ENCODE measurements at places on chromosomes 5 and 9.

DNA sequence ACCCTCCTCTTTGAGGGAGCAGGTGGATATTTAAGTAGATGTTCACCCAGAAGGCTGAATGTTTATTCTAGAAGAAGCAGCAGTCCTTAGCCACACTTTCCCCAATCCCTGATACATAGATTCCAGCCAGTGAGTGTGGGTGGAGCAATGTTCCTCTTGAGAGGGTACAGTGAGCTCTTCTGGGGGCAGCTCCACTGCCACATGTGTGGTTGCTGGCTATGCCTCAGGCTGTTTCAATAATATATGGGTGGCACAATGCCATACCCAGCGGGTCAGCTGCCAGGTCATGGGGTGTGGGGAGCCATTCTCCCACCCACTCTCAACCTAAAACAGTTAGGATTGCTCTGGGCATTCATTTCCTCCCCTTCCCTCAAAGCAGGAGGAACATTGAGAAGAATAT lies 61.6 kb upstream of the DAB2 start:
- DNase-seq = no peak

GRCh38 chr9:99681113-99681512 lies 140.6 kb upstream of the NR4A3 start:
- no peak for DNase-seq

GRCh38 chr9:99506747-99507348 lies 284.8 kb downstream of the SEC61B start:
- DNase-seq = no peak

DNA sequence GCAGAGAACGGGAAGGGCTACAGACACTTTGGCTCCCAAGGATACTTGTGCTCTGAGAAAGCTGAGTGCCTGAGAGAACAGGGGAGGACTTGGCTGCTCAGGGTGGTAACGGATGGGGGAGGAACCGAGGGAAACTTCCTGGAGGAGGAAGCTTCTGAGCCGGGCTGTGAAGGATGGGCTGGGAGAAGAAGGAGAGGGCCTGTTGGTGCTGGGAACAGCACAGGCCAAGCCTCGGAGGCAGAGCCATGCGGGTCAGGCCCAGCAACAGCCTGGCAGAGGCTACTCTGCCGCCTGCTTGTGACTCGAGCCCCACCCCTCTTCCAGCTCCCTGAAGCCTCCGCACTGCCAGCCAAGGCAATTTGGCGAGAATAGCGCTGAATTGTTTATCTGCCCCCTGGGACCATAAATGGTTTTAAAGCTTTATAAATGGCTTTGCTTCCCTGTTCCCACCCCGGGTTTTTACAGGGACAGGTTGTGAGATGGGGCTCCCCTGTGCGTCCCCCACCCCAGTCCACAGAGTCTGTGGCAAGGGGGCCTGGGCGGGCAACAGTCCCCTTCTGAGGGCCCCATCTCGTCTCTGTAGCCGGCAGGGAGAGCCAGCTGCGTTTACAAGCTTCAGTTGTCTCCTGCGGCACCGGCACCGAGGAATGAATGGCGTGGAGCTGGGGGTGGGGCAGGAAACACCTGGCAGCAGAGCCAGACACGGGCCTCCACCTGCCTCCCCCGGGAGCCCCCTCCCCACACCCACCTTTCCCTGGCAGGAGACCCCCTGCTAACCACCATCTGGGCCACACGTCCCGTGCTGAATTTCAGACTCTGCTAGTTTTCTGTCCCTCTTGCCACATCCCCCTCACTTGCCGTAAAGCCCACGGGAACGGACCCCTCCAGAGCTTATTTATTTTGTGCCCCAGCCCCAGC lies 24.4 kb downstream of the FAM163B start:
- no peak for DNase-seq

DNA sequence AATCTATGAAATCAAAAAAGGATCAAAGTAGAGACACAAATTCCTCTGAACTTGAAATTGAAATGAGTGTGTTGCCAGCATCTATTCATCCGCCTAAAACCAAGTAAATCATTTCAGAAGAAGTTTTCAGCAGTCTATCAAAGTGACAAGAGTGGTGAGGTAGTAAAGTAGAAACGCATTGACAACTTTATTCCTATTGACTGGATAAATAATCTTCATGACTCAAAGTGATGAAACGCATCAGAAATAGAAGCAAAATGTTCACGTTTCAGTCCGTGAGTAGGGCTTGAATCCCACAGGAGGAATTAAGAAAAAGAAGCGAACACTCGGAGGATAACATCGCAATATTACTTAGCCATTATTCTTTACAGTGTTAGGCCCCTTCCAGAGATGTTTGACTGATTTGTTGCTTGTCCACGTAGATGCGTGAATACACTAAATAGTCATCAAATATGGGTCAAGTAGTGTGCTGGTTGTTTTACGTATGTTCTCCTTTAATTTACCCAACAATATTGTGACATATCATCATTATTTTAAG lies 314.4 kb downstream of the PLK2 start:
- DNase-seq = no peak

- DNase-seq = no peak
Observed at GRCh38 chr9:78865737-78866136, 568.8 kb downstream of the PSAT1 start.

DNA sequence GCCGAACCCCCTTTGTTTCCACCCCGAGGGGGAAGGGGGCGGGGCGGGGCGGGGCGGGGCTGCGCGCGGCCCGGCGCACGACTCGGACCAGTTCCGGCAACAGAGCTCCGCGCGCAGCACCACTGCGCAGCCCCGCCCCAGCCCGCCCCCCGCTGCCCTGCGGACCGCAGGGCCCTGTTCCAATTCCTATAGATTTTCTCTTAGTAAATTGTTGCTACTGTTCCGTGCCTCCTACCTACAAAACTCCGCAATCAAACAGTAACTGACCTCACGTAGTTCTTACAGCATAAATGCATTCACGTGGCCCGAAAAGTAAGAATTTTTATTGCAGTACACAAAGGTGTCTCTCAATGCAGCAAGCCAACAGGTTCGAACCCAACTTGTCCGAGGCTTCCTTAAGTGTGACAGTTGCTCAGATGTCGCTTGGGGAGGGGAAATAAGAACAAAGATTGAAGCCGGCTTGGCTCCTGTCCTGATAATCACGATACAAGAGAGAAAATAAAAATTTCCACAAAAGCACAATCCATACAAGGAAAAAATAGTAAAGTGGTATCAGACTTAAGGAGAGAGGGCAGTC lies 1.2 kb upstream of the RNF38 start:
- no peak for DNase-seq

- no peak for DNase-seq
Observed at GRCh38 chr5:59317023-59317773, 576.3 kb downstream of the PDE4D start.

DNA sequence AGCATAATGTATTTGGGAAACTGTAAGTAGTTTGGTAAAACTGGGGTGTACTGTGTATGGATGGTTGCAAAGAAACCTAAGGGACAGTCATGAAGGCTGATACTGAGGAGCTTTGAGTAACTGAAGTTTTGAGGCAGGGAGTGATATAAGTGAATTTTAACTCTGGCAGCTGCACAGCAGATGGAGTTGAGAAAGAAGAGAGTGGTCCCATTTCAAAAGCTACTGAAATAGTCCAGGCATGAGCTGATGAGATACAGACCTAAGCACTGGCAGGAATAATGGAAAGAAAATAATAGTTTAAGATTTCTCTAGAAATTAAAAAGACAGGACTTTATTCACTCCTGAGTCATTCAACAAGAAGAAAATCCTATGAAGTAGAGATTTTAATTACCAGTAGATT lies 232.0 kb downstream of the CHSY3 start:
- DNase-seq = no peak

DNA sequence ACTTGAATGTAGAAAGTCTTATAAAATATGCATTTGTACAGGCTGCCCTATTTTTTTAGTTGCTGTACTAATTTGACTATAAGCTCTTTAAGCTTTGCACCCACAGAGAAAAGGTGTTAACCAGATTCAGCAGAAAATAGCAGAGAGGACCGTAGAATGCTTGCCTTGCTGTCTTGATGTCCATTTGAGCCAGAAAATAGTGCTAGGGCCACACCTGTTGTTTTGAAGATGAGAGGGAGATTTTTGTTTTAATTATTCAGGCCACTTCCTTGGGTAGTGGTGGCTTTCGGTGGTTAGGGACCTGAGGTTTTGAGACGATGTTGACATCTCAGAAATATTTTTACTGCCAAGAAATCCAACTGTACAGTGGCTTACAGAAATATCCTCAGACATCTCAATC lies 196.0 kb downstream of the SPATA31D1 start:
- DNase-seq = no peak

- DNase-seq = no peak
Observed at GRCh38 chr5:103295871-103296270, 37.3 kb downstream of the MACIR start.

GRCh38 chr5:6827526-6828219 lies 114.4 kb downstream of the TENT4A start:
- DNase-seq = no peak

- DNase-seq = no peak
Observed at GRCh38 chr9:129746092-129746777, 6.6 kb downstream of the PTGES start.

GRCh38 chr5:35087991-35088390 lies 40.2 kb upstream of the AGXT2 start:
- no peak for DNase-seq

GRCh38 chr9:71795097-71795813 lies 26.9 kb upstream of the CEMIP2 start:
- DNase-seq = no peak

DNA sequence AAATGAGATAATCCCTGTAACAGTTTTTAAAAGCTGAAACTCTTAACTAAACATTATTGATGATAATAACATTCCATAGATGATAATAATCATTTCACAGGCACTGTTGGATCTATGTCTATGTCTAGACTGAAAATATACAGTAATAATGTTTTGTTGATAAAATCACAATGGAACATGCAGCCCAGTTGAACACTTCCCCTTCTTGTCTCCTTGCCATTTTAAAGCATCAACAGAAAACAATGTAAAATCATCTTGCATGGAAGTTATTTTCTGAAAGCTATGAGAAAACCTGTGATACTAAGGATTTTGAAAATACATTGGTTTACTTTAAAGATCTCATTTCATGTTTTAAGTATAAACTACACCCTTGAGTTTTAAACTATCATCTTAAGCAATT lies 1.9 kb downstream of the GAPT start:
- DNase-seq = no peak

- no peak for DNase-seq
Observed at GRCh38 chr9:134891713-134892112, 11.1 kb downstream of the FCN2 start.

DNA sequence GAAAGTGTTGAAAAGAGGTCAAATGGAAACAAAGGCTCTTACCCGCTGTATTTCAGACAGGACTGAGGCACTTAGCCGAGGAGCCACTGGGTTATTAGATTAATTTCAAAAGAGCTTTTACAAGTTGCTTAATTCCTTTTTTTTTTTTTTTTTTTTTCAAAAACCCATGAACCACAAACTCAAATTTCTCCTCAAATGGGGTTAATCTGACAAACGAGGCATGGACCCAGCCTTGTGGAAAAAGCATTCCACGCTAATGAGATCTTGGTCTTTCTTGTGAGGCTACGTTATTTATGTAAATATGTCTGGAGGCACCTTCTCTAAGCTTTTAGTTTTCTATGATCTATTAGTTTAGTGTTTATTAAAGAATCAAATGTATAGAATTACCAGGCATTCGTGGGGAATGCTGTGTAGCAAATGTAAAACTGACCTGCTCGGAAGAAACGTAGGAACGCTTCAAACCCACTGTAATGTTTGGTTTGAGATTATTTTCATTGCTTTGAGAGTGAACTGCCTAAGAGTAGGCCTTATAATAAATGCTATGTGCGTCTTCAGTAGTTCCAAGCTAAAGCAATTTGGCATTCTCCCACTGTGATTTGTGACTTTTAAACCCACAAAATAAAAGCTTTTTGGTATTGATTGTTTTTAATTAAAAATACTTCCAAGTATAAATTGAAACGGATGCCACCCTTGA lies 134.7 kb downstream of the CDH6 start:
- no peak for DNase-seq

DNA sequence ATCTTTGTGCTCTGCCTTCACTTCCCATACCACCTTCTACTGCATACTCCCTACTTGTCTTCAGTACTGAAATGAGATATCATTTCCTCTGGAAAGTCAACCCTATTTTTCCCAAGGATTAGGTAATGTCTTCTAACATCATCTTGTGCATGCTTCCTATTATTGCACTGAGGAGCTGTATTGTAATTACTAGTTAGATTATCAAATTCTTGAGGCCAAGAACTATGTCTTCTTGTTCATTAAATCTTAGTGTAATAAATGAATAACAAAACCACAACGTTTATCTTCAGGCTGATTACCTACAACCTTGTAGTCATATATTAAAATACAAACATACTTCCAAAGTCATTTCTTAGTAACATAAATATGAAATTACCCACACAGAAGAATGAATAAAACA lies 87.9 kb upstream of the POU5F2 start:
- DNase-seq = no peak

- no peak for DNase-seq
Observed at GRCh38 chr5:24235946-24236345, 408.8 kb downstream of the CDH10 start.

DNA sequence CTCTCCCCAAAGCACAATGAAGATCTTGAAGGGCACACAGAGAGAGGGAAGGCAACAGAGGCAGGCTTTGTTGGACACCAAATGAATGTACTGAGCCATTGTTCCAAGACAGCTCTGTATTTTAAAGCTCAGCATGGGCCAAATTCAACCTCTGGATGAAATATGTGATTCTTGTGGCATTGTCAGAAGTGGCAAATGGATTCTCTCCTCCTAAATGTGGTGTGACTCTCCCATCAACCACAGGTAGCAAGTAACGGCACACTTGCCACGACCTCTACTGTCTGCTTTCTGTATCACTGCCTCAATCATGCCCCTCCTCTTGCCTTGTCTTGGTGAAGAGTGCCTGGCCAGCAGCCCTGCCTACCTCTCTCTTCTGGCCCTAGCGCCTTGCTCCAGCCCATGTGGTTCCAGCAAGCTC lies 6.1 kb upstream of the MOB3B start:
- no peak for DNase-seq

DNA sequence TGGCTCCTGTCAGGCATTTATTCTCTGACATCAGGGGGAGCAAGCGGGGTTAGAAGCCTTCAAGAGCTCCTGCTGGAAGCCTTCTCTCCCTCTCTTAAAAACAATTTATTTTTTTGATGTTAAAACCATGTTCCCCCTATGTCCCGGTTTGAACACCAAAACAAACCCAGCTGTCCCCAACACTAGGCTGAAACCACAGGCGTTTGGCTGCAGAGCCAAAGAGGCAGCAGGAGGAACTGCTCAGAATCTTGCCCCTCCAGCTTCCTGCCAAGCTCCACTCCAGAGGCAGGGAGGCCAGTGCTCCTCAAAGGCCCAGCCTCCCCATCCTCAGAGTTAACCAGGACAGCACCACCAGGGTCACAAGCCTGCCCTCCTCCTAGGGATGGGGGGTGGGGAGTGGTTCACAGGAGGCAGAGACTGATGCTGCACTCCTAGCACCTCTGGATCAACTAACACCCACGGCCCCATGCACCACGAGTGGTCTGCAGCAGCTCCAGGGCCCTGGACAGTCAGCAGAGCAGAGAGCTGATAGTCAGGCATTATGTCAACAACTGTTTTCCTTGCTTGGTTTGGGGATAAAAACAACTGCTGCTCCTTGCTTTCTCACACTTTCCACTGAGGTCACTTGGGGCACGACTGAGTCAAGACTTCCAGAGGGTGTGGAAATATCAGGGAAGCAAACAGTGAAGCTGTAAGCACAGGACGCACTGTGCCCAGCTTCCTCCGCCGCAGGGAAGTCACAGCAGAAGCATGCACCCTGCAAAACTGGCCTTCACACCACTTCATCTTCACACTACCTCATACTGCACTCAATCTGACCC lies 96.5 kb upstream of the ADRA1B start:
- DNase-seq = no peak
